NCI-H226 (cell line): ENCODE measurements at places on chromosomes 4 and X.

GRCh38 chrX:57906790-57907189 is 3.5 kb downstream of the ZXDA start:
- peak; percentile 13 for DNase-seq

DNA sequence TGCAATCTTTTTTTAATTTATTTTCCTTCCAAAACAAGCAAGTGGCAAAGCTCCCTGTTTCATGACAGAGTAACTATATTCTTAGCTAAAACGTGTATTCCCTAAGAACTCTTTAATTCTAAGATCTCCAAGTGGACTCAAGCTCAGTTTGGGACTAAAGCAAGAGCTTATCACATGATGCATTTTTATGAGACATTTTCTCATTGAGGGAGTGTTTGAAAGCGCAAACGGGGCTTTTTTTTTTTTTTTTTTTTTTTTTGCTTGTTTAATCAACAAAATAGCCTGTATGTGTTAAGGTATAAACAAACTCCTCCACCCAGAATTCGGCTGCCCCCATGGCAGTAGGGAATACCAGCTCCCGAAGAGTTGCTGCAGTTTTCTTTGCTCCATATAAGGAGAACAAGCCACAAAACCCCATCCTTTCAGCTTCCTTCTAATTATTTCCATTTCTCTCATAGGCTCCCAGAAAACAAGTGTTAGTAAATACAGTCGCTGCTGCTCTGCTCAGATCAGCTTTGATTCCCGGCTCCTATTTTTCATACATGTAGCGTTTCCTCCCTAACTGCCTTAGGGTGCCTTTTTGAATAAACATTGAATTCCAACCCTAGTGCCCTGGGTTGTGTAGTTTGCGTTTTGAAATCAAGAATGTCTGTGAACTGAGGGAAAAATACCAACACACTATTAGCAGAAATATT is 669 bp upstream of the PPARGC1A start:
- no peak for DNase-seq

GRCh38 chr4:147597561-147597960 is 19.6 kb upstream of the TMEM184C start:
- peak; percentile 12 for DNase-seq

- peak; percentile 62 for DNase-seq
These were observed 64.2 kb upstream of the PJA1 start for GRCh38 chrX:69229436-69229835.

DNA sequence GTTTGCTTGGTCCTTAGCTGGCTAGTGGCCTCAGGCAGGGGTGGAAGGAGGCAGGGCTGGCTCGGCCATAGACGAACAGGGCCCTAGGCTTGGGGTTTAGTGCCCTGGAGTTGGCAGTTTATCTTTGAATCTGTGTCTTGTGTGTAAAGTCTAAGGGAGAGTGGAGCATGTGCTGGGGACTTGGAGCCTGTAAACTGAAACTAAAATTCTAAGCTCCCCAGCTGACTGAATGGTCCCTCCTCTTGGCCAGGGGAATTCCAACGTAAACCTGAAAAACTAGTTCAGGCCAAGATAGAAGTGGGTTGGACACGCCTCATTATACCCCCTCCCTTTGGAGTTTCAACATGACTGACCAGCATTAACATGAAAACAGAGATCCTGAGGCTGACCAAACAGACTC is 46.1 kb upstream of the GPR78 start:
- DNase-seq, result peak; percentile 53

DNA sequence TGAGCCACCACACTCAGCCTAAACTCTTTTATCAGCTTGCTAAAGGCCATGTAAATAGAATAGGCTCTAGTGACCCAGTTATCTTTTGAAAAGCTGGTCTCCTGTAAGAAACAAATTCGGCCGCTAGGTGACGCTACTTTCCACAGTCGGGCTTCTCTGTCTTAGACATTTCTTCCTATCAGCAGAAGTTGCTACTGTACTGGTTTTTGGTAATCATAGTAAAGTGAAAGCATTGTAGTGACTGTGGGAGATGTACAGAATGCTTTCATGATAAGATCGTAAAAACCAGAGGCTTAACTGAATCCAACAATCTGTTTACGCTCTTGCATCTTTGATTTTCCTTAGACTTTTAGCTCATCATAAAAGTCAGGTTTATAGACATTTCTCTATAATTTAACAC is 82.6 kb downstream of the GK start:
- peak; percentile 16 for DNase-seq

DNA sequence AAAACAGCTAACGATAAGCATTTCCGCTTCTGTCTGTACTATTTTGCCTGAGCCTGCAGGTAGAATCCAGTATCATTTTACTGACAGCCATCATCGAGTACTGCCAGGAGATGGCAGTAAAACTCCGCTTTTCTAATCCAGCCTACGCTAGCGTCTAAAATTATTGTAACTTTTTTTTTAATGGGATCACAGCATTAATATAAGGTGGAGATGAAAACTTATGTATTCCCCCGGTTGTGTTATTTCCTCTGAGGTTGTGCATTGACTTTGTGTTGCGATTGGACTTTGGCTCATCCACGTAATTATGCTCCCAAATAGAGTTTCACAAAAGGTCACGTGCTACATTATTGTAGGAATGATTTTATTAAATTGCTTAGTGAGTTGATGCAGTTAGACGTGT is 248.1 kb downstream of the C4orf33 start:
- no peak for DNase-seq

DNA sequence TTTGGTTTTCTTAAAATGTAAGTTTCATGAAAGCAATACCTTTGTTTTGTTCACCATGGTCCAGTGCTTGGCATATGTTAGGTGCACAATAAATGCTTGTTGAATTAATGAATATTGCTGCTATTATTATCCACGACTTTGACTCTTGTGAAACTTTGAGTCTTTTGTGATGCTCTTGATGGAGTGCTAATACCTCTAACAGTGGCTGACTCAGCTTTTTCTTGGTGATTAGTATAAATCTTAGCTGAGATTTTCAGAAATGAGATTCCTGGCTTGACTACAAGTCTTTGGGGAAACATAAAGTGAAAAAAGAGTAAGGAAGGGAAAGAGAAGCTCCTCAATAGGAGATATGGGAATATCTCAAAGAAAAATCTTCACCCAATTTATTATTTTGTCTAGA is 375.2 kb upstream of the RPS6KA3 start:
- DNase-seq, result no peak

GRCh38 chr4:15423285-15423711 is 4.5 kb upstream of the C1QTNF7 start:
- DNase-seq, result no peak

- DNase-seq, result peak; percentile 24
These were observed 12.8 kb downstream of the TBC1D9 start for GRCh38 chr4:140743194-140743931.

- no peak for DNase-seq
These were observed 67.2 kb upstream of the CCSER1 start for GRCh38 chr4:90060039-90060438.

DNA sequence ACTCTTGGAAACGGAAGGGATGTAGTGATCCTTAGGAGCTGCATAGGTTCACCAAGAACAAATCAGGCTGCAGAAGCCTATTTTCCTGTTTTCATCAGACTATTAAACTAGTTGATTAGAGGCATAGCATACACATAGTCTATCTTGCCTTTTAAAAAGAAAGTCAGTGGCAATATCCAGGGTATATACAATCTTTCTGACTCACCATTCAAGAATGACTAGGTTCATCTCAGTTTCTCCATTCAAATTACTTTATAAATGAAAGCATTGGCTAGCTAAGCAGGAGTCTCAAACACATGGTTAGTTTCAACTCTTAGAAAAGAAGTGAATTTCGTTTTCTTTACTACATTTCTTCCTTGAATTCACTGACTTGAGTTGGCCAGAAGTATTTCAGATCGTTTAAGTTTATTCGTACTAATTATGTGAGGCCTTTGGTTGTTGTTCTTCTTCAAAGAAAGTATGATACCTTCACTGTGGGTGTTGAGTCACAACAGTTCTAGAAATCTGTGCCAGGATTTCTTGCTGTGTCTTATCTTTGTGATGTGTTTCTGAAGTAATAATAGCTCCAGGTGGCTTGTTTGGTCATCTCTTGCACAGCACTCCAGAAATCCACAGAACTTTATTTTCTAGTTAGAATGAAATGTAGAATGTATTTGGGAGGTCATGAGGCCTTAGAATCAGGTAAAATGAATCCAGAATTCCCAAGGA is 88.2 kb downstream of the AWAT2 start:
- DNase-seq, result peak; percentile 50

DNA sequence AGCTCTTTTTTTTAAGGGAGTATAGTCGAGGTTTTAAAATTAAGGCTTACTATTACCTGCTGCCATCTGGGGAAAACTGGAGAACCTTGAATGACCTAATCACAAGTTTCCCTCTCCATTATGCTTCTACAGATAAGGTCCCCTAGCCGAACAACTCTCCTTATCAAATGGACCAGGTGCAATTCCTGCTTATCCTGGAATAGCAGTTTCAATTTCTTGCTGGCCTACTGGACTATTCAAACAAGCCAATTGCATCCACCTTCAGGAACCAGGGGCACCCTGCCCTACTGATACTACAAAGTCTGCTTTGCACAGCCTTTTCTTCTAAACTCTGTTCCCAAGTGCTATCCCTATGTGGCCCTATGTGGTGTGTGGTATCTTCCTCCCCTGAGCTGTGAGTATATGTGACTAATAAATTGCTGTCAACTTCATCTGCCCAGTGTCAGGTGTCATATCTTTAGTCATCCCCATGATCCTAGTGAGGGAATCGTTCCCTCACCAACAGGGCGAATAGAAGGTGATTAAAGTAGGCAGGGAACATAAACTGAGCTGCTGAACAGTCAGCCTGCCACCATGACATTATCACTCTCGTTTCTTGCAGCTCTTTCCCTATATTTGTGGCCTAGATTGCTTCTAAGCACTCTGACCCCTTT is 128.5 kb downstream of the ATG4A start:
- DNase-seq, result no peak

DNA sequence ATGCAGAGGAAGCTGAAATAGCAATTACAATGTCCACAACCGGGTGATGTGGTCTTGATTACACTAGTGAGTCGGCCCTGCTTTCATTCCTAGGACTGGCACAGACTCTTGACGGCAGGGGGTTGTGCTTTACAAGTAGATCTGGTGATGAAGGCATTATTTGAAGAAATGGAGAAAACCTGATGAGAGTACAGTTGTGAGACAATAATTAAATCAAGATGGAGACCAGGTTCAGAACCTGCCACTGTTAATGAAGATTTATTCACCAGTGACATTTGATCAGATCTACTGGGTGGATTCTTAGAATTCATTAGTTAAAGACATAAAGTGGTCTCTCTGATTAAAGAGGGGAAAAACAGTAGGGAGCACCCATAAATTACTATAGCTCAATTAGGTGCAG is 747.2 kb downstream of the STPG2 start:
- no peak for DNase-seq

DNA sequence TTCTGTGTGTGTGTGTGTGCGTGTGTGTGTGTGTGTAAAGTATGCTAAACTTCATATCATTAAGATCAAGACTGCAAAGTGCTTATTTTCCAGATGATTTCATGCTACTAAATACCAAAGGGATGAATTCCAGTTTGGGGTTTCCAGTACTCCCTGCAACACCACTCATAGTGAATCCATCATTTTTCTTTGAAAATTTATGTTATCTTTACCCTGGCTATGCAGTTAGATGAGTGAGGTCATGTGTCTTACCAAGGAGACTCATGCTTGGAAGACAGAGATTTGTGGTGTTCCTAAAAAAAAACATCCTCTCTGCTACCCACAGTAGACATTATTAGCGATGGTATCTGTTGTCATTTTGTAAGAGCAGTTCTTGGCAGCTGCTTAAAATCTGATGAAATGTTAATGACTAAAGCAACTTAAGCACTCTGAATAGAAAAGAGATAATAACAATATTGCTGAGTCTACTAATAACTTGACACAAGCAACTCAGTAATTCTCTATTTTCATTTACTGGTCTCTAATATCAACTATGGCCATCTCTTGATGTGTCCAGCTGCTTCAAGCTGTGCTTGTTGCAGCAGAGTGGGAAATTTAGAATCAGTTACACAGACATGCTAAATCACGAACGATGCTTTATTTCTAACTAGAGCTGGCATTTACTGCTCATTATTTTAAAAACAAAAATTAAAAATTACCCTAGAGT is 1953.0 kb upstream of the IGFBP7 start:
- DNase-seq, result peak; percentile 69

- DNase-seq, result no peak
These were observed 13.3 kb downstream of the CETN2 start for GRCh38 chrX:152817078-152817764.

GRCh38 chrX:118536687-118537461 is 41.3 kb downstream of the DOCK11 start:
- peak; percentile 63 for DNase-seq

- no peak for DNase-seq
These were observed 690 bp upstream of the NEIL3 start for GRCh38 chr4:177308847-177309521.
